Muscle of arm (tissue), 14 donors: ENCODE measurements at places on chromosomes 13 and 19.

DNA sequence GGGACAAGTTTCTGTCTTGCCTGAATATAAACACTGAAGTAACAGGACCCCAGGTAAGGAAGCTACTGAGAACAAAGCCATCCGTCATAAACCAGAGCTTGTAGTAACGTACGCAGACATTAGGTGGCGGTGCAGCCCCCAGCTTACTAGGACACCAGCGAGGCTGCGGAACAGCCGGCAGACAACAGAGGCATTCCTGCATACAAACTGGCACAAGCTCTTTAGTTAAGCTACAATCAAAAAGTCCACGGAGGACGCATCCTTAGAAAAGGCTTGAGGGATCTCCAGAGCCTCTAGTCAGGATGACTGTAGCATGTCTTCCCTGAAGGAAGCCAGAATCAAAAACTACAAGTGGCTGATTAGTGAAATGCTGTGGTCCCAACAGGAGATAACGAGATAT is 26.2 kb downstream of the ZNF160 start:
- peak; percentile 35 for DNase-seq

- no peak for DNase-seq
Observed at GRCh38 chr13:40794414-40795368, 5.3 kb downstream of the SLC25A15 start.

DNA sequence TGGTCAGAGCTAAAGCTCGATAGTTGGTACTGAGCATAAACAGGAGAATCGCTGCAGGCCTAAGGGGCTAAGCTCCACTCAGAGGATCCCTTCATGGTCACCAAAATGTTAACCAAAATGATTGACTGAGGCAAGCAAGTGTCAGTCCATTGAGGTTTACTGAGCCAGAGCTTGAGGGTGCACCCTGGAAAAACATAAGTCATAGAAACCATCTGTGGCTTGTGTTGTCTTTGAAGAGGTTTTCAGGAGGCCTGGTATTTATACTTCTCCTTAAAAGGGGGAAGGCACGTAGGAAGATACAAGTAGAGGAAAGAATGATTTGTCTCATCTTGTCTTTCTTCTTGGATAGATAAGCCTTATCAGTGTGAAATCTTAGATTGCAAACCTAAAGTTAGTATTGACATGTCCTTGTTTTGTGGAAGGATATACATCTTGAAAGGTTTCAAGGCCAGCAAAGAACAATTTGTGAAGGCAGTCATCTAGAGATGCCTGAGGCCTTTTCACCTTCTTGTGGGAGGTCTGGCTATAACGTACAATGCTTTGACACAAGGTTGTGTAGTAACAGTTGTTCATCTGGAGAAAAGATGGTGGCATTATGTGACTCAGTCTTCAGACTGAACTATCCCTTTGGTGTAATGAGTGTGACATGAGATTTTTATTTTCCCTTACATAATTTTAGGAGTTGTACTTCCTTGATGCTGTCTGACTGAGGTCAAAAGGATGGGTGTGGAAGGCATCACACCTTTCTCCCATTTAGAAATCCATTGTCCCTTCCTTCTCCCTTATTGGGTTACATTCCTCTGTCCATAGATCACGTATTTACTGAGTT is 14.7 kb upstream of the CEACAM6 start:
- no peak for DNase-seq

- no peak for DNase-seq
Observed at GRCh38 chr19:45094137-45094536, 1.2 kb downstream of the PPP1R37 start.

DNA sequence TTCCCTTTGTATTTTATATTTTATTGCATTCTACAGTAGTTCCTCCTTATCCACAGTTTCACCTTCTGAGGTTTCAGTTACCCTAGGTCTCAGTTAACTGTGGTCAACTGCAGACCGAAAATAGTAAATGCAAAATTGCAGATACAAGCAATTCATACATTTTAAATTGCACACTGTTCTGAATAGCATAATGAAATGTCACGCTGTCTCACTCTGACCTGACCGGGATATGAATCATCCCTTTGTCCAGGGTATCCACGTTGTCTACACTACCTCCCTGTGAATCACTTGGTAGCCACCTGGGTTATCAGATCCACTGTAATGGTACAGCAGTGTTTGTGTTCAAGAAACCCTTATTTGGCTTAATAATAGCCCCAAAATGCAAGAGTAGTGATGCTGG is 325.0 kb downstream of the DNAJC15 start:
- DNase-seq: no peak
